ENCODE measurements at places on chromosomes 5 and 9. TPM values are rescaled to one million over a fixed set of nuclear protein-coding genes. Genes with fewer than 3 reads are reported as not detected.

PTGDS gene
- total RNA-seq: not detected

EQTN gene
- total RNA-seq: not detected

ADAMTS6 gene
- 14.3 TPM for total RNA-seq

SOX30 gene
- total RNA-seq: not detected

LMAN2 gene
- total RNA-seq: 274 TPM

ZNF782 gene
- 5.1 TPM for total RNA-seq

NXNL2 gene
- total RNA-seq: not detected

ORM2 gene
- not detected for total RNA-seq

SHISAL2B gene
- not detected for total RNA-seq

OGN gene
- total RNA-seq: not detected

KIF4B gene
- total RNA-seq: not detected

Measured in NCI-H460 (cell line).